ENCODE measurements at places on chromosomes 3 and 15. TPM values are rescaled to one million over a fixed set of nuclear protein-coding genes. Genes with fewer than 3 reads are reported as not detected.

PROS1 gene
- total RNA-seq: 43.0 TPM

PBRM1 gene
- 193 TPM for total RNA-seq

GOLGA8T gene
- not detected for total RNA-seq

CHST14 gene
- 18.8 TPM for total RNA-seq

MOBP gene
- total RNA-seq: not detected

Measured in camera-type eye (tissue), 1 donor.